Stimulated activated CD8-positive, alpha-beta memory T cell treated with anti-CD3 and anti-CD28 coated beads, Interleukin-15, amount 100 ng/mL, for 48 hours (primary cell): ENCODE measurements at places on chromosomes 2 and 18.

DNA sequence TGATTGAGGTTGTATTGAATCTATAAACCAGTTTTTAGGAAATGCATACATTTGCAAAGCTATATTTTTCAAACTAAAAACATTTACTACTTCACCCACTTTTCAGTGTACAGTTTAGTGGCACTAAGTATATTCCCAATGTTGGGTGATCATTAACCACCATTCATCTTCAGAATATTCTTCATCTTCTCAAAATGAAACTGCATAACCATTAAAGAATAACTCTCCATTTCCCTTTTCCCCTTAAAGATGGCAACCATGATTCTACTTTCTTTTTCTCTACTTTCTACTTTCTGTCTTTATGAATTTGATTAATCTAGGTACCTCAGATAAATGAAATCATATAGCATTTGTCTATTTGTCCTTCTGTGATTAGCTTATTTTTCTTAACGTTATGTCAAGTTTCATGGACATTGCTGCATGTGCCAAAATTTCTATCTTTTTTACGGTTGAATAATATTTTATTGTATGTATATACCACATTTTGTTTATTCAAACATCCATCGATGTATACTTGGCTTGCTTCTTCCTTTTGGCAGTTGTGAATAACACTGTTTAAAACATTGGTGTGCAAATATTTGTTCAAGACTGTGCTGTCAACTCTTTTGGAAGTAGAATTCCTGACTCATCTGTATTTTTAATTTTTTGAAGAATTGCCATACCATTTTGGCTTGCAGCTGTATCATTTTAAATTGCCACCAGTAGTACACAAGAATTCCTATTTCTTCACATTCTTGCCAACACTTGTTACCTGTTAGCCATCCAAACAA lies 104.9 kb downstream of the RPRM start:
- no peak for DNase-seq

DNA sequence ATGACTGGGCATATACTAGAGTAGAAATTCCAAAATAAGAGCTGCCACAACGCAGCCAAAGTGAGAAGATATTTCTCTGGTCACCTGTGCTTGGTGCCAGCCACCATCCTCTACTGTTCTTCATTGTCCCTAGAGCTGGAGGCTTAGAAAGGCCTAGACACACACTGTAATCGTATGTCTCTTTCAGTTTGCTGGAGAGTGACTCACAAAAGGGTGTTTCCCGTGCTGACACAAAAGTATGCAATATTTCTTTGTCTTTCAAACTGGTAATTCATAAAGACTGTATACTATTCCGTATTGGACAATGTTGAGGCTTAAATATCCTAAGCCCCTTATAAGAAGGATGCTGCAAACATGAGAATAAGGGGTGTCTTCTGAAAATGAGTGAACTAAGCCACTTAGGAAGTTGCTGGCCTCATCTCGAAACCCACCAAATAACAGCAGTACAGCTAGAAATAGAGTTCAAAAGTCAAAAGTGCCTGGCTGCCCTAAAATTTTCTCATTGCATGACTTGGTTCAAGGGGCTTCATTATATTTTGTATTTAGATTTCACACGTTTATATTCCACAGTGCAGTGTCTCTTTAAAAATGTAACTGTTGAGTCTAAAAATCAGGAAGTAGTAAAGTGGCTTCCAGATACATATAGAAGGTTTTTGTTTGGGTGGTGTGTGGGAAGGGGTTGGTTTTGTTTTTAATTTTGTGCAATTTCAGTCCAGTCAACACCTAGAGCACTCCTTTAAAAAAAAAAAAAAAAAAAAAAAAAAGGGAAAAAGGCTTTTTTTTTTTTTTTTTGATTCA lies 601.1 kb downstream of the ARHGAP15 start:
- no peak for DNase-seq

- DNase-seq, result no peak
Observed at GRCh38 chr2:129374452-129374851, 605.0 kb upstream of the RAB6C start.

DNA sequence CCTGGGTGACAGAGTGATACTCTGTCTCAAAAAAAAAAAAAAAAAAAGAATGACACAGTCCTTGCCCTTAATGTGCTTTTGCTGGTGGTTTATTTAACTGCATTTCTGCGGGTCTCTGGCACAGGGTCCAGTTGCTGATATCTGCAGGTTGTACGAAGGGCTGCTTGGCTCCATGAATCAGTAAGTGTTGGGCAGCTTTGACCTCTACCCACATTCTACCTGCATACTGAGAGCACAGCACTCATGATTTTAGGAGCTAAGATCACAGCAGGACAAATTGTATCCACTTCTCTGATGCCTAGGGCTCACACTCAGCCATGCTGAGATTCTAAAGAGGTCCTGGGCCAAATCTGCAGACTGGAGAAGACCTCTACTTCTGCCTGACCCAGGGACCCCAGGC lies 119.4 kb upstream of the MYCN start:
- DNase-seq, result no peak

- no peak for DNase-seq
Observed at GRCh38 chr2:240240017-240240734, 99.7 kb upstream of the OTOS start.

GRCh38 chr2:85087541-85087940 lies 45.7 kb upstream of the TCF7L1 start:
- DNase-seq, result no peak

DNA sequence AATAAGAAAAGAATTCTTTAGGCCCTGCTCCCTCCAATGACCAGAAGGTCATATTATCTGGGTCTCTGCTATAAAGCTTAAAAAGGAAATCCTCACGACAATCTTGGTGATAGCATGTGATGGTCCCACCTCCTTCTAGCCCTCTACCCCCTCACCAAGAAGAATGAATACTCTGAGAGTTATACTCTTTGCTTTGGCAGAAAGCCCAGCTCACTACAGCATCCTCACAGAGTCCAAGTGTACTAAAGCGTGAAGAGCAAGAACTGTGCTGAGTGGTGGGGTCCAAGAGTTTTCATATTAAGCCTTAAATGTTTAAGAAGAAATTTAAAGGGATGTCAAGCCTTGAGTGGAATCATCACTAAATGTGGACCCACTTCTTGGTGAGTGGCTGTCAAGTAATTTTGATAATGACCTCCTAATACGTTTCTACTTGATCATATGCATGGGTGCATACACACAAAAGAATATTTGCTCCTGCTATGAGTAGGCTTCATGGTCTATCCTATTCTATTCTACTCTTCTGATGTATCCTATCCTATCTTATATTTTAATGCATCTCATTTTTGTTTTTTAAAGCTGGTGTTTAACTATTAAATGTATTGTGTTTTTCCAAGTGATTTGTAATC lies 16.5 kb upstream of the SERPINB7 start:
- DNase-seq, result no peak

- DNase-seq, result no peak
Observed at GRCh38 chr2:220043990-220044335, 416.5 kb downstream of the SLC4A3 start.

GRCh38 chr18:23135550-23136325 lies 453 bp downstream of the CABLES1 start:
- DNase-seq, result no peak

DNA sequence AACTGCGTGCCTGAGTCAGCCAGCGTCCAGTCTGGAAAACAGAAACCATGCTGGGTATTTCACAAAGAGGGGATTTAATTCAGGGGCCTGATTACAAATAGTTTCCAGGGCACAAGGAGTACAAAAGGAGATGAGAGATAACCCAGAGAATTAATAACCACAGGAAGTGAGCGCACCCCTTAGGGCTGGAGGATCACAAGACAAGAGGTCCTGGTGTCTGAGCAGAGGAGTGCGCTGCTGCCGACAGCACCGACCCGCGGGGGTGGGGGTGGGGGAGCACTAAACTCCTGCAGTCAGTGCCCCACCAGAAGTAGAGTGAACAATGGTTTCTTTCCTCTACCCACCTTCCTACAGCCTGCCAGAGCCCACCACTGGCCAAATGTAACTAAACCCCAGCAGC lies 20.8 kb upstream of the MAL start:
- no peak for DNase-seq
